ENCODE measurements at places on chromosomes 2 and 18.

DNA sequence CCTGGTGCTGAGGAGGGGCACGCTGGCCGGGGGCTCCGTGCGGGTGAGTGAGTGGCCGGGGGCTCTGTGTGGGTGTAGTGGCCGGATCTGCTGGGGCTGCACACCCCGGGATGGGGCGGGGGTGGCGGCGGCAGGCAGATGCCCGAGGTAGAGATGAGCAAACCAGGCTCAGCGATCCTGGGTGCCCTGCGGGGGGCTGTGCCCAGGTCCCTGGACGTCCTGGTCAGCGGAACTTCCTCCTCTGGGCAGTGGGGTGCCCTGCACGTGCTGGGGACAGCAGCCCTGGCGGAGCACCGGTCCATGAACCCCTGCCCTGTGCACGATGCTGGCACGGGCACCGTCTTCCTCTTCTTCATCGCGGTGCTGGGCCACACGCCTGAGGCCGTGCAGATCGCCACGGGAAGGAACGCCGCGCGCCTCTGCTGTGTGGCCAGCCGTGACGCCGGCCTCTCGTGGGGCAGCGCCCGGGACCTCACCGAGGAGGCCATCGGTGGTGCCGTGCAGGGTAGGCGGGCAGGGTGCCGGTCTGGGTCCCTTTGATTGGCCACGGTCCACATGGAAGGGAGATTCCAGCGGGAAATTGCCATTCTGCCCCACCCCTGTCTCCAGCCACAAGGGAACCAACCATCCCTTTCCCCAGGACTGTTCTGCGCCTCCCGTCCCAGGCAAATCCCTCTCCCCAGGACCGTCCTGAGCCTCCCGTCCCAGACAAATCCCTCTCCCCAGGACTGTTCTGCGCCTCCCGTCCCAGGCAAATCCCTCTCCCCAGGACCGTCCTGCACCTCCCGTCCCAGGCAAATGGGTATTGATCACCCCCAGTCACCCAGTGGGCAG is 5.9 kb downstream of the NEU4 start:
- no peak for DNase-seq

- DNase-seq, result no peak
These were observed 32.5 kb upstream of the WIPF1 start for GRCh38 chr2:174630107-174630506.

GRCh38 chr18:50080932-50081560 is 113.9 kb downstream of the MYO5B start:
- no peak for DNase-seq

- no peak for DNase-seq
These were observed 41.9 kb downstream of the MARCO start for GRCh38 chr2:118983915-118984314.

GRCh38 chr2:54374591-54375364 is 81.3 kb upstream of the SPTBN1 start:
- DNase-seq, result no peak

DNA sequence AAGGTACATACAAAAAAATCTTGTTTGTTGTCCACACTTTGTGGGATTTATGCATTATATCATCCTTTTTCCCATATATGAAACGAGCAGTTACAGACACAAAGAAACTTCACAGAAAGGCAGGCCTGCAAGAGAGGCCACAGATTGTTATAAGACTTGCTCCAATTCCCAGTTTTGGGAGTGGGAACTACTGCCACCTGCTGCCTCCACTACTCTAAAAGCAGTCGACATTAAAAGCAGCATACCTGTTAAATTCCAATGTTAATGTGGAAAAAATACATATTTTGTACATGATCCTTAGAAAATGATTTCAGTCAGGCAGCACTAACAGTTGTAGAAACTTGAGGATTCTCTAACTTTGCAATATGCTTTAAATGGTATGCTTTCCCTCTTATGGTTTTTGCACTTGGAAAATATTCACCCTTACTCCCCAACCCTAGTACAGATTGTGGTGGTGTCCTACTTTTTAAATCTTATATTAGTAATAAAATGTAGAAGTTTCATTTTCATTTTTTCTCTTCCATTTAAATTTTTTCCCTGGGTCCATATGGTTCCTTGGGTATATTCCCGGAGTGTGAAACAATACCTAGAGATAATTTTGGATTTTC is 37.9 kb downstream of the SLC38A11 start:
- no peak for DNase-seq

DNA sequence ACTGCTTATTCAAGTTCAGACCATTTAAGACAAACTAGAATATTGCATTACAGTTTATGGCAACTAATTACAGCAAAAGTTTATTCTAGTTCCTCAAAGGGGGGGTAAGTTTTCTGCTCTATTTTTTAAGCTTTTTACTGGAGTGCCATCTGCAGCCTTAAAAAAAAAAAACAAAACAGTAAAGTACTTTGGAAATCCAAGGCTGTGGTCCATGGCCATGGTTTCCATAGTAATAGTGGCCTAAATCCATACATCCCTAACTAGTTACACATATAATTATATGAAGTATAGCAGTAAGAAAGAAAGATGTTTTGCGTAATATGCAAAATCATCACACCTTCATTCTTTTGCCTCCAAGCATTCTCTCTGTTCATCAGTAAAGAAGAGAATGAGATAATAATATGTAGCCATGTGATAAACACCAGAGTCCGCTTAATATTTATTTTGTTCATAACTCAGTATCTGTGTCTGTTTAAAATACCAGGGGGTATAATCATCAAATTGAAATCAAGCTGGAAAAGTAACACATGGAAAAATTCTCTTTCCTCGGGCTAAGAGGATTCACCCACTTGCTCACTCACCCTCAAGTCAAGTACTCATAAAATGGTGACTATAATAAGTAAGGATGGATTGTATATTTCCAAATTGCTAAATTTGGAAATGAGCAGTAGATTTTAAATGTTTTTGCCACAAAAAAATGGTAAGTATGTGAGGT is 301.1 kb upstream of the RND3 start:
- no peak for DNase-seq

- DNase-seq, result no peak
These were observed 496.5 kb upstream of the LRATD1 start for GRCh38 chr2:14136030-14136429.

- no peak for DNase-seq
These were observed 33.5 kb downstream of the STAT4 start for GRCh38 chr2:191117341-191117740.

- DNase-seq, result no peak
These were observed 14.4 kb downstream of the PHLPP1 start for GRCh38 chr18:62729487-62730386.

GRCh38 chr2:230811508-230811907 is 53.2 kb upstream of the ITM2C start:
- no peak for DNase-seq

DNA sequence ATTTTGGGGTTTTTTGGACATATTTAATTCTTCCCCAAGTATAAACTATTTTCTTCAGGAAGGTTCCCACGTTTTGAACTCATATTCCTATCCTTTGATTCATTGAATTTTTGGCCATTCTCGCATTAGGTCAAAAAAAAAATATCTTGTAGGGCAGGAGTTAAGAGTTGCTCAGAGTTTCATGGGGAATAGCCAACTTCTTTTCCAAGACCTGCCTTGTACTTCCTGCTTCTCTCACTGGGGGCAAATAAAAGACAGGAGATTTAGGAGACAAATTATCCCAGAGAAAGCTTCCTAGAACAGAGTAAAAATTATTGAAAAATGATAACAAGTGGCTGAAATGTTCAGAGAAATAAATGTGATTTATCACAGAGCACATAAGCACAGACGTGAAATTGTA is 55.2 kb upstream of the BCL11A start:
- DNase-seq, result no peak

GRCh38 chr2:236654496-236654895 is 84.9 kb downstream of the ACKR3 start:
- no peak for DNase-seq

- DNase-seq, result no peak
These were observed 4.2 kb upstream of the GPC1 start for GRCh38 chr2:240431271-240431660.

- DNase-seq, result no peak
These were observed 1101.4 kb downstream of the CBLN2 start for GRCh38 chr18:71442731-71443141.

- no peak for DNase-seq
These were observed 284.4 kb downstream of the SOX11 start for GRCh38 chr2:5976531-5977065.

DNA sequence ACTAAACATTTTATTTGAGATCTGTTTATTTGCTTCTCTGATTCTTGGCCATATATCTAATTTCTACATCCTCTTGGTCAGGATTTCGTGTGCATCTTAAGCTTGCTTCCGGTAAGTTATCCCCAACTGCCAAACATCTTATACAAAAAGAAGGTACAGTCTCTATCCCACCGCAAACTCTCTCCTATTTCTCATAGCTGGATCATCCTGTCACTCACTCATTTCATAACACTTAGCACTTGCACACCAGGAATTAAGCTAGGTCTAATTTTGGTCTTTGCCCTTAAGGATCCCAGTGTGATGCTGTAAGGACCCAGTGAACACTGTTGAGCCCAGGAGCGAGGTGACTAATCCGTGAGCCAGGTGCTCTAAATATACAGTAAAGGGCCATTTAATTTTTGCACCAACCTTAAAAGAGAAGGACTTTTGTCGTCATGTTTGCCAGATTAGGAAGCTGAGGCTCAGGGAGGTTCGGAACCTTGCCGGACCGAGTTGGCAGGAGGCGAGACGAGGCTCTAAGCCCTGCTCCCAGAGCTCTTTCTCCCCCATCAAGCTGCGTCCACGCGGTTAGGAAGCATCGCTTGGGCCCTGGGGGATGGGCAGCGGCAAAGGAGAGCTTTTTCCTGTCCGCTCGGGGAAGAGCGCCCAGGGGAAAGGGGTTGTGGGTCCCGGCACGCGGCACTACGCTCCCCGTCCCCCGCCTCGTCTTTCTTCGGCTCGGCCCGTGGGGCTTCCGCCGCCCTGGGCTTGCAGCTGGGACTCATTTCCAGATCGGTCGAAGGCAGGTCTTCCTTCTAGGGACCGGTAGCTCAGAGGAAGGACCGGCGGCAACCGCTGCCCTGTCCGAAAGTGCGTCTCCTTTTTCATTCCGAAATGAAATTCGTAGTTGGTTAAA is 4.1 kb upstream of the ITPRIPL1 start:
- DNase-seq, result no peak

- no peak for DNase-seq
These were observed 179.4 kb upstream of the FN1 start for GRCh38 chr2:215615067-215615802.

GRCh38 chr2:50831676-50832075 is 200.3 kb downstream of the NRXN1 start:
- DNase-seq, result no peak

DNA sequence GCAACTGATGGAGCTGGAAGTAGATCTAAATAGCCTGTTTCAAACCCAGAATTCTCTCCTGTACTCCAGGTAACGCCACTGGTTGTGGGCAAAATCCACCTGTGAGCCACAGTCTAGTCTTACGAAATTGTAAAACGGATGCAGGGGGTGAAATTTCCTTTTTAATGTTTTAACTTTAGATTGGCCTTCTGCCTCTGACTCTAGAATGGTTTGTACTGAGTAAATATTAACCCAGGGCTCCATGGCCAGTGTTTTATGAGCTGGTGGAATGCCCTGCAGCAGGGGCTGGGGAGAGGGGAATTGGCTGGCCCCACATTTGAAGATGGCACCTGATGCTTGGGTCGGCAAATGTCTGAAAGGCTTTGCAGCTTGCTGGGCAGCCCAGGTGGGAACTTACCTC is 156.6 kb downstream of the MYCN start:
- DNase-seq, result no peak

GRCh38 chr2:160376576-160376975 is 117.0 kb downstream of the RBMS1 start:
- DNase-seq, result no peak

DNA sequence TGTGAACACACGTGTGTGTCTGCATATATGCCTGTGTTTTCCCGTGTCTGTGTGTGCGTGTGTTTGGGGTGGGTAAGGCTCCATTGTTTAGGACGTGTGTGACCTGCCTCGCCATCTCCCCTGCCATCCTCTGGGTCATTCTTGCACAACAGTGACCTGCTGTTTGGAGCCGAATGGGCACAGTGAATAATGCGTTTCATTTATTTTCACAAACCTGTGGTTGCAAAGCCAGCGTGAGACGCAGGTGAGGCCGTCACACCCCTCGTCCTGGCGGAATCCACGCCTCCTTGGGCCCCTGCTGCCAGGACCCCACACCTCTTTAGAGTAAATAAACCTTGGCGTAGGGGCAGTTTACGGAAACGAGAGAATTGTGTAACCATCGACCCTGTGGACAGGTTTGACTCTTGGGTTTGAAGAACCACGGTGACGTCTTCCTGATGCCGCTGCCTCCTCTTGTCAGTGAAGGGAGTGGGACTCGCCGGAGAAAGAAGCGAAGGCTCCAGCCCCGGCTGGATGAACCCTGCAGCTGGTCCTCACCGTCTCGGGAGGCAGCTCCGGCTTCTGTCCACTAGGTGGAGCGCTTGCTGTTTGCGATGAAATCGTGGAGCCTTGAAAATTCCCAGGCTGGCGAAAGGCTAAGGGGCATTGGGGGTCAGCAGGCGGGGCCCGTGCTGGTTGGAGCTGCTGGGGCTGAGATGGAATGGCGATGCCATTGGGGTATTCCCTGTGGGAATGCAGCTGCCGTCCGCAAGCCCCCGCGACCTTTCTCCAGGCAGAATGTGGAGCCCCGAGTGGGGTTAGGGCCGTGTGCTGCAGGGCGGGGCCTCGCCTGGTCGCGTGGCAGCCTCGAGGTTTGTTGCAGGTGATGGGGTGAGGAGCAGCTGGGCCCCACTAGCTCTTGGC is 81.1 kb downstream of the RTP5 start:
- peak; percentile 31 for DNase-seq

All from amniotic stem cell (primary cell).